ENCODE measurements at places on chromosomes 1 and 21.

DNA sequence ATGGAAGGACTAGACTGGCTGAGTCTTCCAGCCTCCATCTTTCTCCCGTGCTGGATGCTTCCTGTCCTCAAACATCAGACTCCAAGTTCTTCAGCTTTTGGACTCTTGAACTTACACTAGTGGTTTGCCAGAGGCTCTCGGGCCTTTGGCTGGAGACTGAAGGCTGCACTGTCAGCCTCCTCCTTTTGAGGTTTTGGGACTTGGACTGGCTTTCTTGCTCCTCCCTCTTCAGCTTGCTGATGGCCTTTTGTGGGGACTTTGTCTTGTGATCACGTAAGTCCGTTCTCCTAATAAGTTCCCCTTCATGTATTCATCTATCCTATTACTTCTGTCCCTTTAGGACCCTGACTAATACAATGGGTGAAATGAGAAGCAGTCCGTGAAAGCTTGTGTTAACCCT, 196.4 kb downstream of the KAZN start:
- DNase-seq, result no peak

DNA sequence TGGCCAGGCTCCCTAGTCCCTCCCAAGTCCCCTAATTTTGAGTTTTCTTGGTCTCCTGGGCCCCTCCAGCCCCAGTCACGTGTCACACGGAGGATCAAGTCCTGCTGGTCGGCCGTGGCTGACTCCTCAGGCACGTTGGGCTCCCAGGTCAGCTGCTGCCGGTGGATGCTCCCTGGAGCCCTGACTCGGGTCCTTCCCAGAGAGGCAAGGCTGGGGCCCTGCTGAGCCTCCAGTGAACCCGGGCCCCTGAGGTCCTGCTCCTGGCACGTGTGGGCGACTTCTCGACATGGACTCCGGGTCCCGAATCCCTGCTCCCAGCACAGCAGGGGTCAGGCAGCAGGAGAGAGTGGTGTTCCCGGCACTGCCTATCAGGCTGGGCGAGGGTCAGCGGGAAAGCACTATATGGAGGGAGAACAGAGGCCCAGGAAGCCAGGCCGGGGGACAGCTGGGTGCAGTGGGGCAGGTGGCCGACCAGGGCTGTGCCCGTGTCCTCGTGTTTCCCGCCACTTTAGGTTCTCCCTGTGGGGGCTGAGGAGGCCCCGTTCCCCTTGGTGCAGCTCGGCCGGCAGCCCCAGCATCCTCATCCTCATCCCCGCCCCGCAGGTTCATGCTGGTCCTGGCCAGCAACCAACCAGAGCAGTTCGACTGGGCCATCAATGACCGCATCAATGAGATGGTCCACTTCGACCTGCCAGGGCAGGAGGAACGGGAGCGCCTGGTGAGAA, 13.2 kb downstream of the TMEM240 start:
- no peak for DNase-seq

DNA sequence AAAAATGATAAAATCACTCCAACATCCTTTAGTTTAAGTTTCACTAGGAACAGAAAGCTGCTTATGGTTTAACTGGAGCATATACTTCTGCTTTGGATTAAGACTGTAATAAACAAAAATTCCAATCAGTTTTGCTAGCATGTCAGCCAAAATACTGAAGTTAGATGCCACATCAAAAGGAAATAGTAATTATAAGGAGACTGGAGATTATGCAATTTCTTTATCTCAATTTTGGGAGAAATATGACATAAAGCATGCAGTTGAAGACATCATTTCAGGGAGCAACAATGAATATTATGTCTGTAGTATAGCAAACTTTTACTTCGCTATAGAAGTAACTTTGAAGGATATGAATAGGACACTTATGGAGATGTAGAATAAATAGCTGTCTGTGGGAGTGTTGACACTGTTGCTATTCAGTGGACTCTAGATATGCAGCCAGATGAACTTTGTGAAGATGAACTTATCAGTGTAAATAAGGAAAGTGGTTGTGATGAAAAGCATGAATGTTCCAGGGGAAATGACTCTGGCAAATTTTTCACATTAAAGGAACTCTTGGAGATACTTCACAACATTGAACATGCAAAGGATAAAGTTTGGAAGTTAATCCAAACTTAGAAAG, 107.8 kb downstream of the RABGAP1L start:
- no peak for DNase-seq

DNA sequence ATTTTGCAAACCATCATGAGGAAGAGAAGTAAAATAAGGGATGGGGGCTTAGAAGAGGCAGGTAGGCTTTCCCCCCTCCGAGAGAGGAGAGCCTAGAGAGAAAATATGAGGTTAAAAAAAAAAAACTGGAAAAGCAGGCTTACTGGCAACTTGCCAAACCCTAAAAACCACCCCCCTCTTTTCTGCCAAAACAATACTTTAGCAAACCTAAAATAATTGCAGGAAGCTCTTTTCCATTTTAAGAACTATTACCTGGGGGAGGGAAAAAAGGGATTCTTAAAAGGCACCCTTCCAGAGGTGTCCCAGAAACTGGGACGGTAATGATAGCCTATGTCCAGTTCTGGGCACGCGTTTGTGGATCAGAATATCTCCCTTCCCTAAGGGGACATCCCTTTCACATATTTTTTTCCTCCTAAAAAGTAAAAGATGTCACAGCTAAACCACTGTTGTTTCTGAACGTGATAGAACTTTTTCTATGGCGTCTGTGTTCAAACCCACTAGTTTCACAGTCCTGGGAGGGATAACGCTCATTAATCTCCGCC, 1.1 kb upstream of the NFIA start:
- no peak for DNase-seq

GRCh38 chr21:36854391-36854790, 112.1 kb downstream of the HLCS start:
- DNase-seq, result peak; percentile 34

GRCh38 chr21:37064841-37065240, 8.0 kb downstream of the PIGP start:
- peak; percentile 66 for DNase-seq

DNA sequence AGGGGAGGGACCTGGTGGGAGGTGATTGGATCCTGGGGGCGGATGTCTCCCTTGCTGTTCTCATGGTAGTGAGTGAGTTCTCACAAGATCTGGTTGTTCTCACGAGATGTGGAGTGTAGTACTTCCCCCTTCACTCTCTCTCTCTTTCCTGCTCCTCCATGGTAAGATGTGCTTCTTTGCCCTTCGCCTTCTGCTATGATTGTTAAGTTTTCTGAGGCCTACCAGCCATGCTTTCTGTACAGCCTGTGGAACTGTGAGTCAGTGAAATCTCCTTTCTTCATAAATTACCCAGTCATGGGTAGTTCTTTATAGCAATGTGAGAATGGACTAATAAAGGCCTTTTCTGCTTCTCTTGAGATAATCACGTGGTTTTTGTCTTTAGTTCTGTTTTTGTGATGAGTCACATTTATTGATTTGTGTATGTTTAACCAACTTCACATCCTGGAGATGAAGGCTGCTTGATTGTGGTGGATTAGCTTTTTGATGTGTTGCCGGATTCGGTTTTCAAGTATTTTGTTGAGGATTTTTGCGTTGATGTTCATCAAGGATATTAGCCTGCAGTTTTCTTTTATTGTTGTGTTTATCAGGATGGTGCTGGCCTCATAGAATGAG, 45.5 kb downstream of the RABGAP1L start:
- no peak for DNase-seq

- DNase-seq, result peak; percentile 57
Measured at GRCh38 chr1:42999308-42999707, 40.6 kb upstream of the SLC2A1 start.

GRCh38 chr1:50266509-50266908, 156.7 kb downstream of the DMRTA2 start:
- no peak for DNase-seq

GRCh38 chr1:22665752-22666151, 12.7 kb downstream of the C1QB start:
- peak; percentile 43 for DNase-seq
